ENCODE measurements at places on chromosomes 11 and 22.

DNA sequence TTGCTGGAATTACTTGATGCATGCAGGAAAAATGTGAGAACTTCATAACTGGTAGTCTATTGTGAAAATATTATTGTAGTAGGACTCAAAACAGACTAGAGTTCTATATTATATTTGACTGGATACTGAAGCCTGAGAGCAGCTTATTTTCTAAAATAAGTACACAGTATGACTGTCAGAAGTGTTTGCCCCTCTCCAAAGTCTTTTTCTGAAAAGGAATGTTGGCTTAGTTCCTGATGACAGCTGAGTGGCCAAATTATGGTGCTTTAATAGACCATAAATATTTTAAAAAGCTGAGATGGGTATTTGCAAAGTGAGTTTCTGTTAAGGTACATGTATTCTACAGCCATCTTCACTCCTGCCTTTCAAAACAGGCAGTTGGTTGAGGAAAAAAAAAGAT lies 13.1 kb downstream of the ZBED5 start:
- DNase-seq = no peak

DNA sequence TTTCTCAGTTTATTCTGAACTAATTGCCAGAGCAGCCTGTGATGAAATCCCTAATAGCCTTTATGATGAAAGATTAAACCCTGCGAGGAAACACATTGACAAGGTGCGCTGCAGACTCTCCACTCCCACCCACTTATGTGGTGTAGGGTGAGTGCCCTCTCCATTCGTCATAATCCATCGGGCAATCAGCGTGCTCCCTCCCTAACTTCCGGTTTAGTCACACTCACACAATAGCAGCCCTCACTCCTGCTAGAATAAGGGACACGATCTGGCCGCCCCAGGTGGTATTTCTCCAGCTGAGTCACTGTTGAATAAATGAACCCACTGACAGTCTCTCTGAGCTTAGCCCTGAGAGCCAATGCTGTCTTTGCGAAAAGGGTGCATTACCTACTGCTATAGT lies 188.3 kb downstream of the OPCML start:
- no peak for DNase-seq

DNA sequence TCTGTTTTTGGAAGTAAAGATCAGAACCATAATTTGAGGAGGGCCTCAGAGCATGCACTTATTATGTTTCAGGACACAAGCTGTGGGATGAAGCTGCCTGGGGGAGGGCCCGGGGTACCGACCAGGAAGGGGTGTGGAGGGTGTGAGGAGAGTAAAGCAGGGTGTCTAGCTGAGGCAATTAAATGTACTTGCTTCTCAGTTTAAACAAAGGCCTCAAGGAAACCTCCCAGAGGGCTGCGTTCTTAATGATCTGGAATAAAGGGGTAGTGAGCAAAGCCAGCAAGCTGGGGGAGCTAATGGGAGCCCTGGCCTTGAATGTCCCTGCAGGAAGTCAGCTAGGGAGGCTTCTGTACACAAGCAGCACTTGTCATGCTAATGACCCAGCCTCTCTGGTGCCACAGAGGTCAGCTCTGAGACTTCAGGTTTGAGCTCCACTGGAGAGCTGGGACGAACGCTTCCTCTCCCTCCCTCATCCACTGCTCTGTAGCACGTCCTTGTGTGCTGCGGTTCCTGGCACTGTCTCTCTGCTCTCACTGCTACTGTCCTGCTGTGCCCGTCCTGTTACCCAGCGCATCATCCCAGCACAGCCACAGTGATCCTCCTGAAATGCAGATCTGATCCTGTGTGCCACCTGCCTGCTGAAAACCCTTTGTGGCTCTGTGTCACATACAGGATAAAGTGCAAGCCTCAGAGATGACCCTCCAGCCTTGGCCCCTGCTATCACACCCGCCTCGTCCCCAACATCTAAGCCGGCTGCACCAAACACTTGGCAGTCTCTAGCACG lies 159.7 kb downstream of the DBX1 start:
- no peak for DNase-seq

- DNase-seq = no peak
These were observed 1.7 kb downstream of the SBF1 start for GRCh38 chr22:50473088-50473487.

GRCh38 chr11:34997952-34998528 lies 81.6 kb downstream of the PDHX start:
- no peak for DNase-seq

DNA sequence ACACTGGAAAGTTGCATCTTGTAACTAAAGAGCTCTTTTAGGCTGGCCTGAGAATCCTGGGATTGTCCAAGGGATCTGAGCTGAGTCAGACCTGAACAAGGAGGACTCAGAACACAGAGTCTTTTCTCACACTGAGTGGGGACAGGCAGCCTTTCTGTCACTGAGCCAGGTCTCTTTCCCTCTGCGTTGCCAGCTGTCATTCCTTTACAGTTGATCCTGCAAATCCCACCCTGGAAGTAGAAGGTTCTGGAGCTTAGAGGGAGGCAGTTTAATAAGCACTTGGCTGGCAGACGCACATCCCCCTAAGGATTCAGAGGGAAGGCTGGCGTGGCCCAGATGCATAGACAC lies 76.3 kb upstream of the SUSD2 start:
- peak; percentile 26 for DNase-seq

DNA sequence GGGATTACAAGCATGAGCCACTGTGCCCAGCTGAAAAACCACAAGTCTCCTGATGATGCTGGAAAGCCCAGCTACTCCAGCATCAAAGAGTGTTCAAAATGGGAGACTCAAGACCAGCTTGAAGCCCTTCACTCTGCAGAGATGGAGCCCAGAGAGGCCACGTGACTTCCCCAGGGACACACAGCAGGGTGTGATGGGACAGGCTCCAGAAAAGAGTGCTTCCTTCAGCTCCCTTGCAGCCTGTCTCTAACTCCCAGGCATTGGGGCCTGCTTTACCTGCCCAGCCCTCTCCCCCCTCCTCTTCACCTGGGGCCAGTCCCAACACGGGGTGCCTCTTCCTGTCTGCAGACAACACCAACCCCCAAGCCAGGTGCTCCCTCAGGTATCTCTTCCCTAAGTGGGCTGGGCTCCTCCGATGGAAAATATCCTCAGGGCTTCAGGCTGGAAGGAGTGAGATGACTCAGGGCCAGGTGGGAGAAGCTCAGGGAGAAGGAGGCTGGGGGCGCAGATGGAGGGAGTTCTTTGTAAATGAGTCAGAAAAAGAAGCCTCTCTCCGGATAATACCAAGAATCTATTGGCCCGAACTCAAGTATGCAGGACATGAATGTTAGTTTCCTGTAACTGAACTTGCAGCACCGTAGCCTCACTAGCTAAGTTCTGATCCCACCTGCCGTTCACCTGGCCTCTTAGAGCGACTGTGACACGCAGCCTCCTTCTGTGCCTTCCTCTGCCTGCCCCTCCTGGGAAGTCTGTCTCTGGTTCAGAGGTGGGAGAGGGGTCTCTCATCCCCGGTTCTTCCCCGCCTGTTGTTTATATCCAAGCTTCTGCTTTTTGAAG lies 326.6 kb downstream of the MN1 start:
- DNase-seq = peak; percentile 91

- DNase-seq = peak; percentile 46
These were observed 22.1 kb downstream of the RIBC2 start for GRCh38 chr22:45435544-45436139.

DNA sequence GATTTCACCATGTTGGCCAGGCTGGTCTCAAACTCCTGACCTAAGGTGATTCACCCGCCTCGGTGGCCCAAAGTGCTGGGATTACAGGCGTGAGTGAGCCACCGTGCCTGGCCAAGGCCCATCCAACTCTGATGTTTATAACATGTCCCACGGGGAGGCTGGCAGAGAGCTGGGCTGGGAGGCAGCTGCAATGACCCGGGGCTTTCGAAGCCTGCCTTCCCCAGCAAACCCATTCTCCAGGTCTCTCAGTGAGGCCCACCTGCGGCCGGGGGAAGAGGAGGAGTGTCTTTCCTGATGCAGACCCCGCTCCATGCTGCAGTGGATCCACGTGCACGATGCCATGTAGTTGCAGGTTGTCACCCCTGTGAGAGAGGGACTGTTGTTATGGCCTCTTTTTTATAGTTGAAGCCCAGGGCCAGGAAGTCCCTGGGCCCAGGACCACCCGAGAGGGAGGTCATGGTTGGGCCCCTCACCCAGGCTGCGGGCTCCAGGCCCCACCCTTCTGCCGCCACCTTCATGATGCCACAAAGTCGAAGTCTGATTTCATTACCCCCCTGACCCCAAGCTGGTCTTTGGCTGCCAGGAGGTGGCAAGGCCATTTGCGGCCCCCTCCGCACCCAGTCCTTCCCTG lies 38.3 kb downstream of the KCNJ4 start:
- DNase-seq = no peak

- no peak for DNase-seq
These were observed 23.3 kb downstream of the ARL14EP start for GRCh38 chr11:30346068-30346688.

GRCh38 chr22:32842486-32842885 lies 41.0 kb downstream of the TIMP3 start:
- no peak for DNase-seq

- DNase-seq = no peak
These were observed 12.7 kb downstream of the TMEM41B start for GRCh38 chr11:9301720-9302119.

- DNase-seq = no peak
These were observed 3.0 kb downstream of the NCR3LG1 start for GRCh38 chr11:17354601-17354991.

DNA sequence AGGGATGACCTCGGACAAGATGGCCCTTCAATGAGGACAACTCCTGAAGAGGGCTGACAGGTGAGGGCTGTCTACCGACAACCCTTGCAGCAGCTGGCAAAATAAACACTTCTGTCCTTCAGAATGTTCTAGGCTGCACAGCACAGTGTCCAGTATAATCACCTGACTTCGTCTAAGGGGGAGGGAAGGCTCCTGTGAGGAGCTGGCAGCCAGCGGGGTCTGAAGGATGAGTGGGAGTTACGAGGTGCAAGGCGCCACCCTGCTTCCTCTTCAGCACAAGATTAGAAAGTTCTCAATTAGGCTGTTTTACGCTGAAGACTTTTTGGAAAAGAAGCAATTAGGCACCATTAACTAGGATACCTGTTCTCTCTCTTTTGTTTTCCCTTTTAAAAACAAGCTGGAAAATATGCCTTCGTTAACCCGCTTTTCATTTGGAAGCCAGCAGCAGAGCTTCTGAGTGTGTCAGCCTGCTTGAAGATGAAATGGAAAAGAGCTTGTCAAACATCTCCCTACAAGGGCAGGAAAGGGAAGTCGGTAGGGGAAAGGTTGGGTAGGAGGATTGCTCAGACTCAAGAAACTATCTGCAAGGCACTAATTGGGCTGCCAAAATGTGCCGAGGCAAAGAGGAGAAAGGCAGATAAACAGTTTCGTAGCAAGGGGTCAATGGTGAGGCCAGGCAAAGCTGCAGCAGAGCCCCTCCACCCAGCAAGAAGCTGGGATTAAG lies 592.2 kb upstream of the CADM1 start:
- no peak for DNase-seq

DNA sequence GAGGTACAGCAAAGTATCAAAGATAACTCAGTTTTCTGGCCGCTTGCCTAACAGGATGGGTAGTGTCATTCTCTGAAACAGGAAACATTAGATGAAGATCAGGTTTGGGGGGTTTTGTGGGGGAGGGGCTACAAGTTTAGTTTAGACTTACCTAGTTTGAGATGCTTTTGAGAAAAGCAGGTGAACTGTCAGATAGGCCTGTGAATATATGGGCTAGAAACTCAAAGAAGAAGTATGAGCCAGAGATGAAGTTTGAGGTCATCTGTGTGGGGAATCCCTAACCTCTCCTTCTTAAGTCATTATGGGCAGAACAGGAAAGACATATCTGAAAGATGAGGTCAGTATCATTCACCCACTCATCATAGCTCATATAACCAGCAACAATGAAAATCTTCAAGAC lies 11.9 kb downstream of the HOATZ start:
- DNase-seq = no peak

DNA sequence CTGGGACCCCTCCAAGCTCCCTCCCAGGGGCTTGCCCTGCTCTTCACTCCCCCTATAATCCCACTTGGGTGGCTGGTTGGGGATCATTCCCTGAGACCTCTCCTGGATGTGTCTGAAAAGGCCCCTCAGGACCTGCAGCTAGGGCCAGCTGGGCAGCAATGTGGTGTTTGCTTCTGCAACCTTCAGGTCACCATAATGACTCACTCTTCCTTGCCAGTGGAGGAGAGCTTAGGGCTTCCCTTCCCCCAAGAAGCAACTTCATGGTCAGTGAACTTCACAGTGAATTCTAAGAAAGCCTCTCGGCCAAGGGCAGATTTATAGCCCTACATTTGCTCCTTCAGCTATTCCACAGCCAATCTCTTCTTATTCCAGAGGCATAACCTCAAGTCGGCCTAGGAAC lies 45.1 kb upstream of the TSPAN18 start:
- DNase-seq = peak; percentile 12

GRCh38 chr22:25149014-25149413 lies 50.6 kb upstream of the CRYBB3 start:
- DNase-seq = no peak

DNA sequence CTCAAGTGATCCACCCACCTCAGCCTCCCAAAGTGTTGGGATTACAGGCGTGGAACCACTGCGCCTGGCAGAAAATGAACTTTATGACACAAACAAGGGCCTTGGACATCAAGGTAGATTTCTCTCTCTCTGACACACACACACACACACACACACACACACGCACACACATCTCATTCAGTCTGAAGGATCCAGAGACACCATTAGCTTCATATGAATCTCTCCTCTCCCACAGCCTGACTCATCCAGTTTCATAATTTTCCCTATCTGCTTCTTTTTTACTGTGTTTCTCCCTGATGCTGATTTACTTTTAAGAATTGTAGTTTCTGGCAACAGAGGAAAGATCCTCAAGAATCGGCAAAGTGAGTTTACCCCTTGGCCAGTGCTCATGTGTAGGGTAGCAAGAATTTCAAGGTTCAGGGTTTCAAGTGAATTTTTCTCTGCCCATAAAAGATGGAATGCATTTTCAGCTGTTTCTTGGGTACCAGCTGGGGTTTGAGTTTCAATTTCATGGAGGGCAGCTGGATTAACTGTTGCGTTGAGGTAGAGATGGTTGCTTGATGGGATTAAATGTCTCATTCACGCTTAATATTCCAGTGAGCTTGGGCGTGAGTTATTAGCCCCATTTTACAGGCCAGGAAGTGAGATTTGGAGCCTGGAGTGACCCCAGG lies 3.5 kb downstream of the MYO18B start:
- DNase-seq = no peak

DNA sequence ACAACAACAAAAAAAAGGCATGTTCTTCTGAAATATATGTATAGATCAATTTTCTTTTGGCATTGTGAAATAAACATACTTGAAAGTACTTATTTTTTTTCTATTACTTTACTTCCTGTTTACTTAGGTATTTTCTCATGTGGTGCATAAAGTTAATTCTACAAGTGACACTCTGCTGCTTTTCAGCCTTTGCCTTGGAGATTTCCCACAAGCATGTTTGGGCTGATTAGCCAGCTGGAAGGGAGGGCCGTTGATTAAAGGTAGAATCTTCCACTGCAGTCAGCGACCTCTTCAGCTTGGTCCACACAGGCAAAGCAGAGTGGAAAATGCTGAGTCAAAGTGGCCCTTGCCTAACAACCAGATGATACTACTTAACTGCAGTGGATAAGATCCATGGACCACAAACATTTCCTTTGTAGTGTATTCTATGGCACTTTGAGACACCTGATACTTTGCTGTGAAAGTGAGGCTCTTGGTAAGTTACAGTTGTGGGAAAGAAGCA lies 176.0 kb downstream of the ARHGAP42 start:
- DNase-seq = peak; percentile 64

Measured in retinal pigment epithelial cell (primary cell).